ENCODE measurements at places on chromosomes 12 and 14.

GRCh38 chr14:95649230-95649629 lies 37.0 kb upstream of the TCL1B start:
- DNase-seq, result no peak
- H3K27me3 ChIP-seq, result no peaks in the 10 kb centered on the region

GRCh38 chr14:50230401-50230700 lies 1.0 kb downstream of the SOS2 start:
- peak overlapping the region; percentile 90 for H3K27ac ChIP-seq
- H3K27me3 ChIP-seq, result no peaks in the 10 kb centered on the region
- peak overlapping the region; percentile 79 for H3K4me3 ChIP-seq
- peaks cover 12% of the 10 kb centered on the region for H3K4me1 ChIP-seq
- DNase-seq, result no peak

GRCh38 chr12:100437038-100437841 lies 36.4 kb upstream of the NR1H4 start:
- no peak overlapping the region for H3K4me3 ChIP-seq
- H3K27ac ChIP-seq, result no peak overlapping the region
- DNase-seq, result no peak
- H3K4me1 ChIP-seq, result no peaks in the 10 kb centered on the region

- DNase-seq, result no peak
- no peak overlapping the region for H3K4me3 ChIP-seq
- H3K4me1 ChIP-seq, result peaks cover 3% of the 10 kb centered on the region
- no peaks in the 10 kb centered on the region for H3K36me3 ChIP-seq
- H3K27me3 ChIP-seq, result no peaks in the 10 kb centered on the region
These were observed 1118.9 kb downstream of the VRK1 start for GRCh38 chr14:97916100-97916499.

GRCh38 chr12:128337431-128338170 lies 70.6 kb downstream of the TMEM132C start:
- H3K4me1 ChIP-seq, result no peaks in the 10 kb centered on the region
- DNase-seq, result no peak
- H3K4me3 ChIP-seq, result no peak overlapping the region
- no peaks in the 10 kb centered on the region for H3K27me3 ChIP-seq
- no peaks in the 10 kb centered on the region for H3K36me3 ChIP-seq

DNA sequence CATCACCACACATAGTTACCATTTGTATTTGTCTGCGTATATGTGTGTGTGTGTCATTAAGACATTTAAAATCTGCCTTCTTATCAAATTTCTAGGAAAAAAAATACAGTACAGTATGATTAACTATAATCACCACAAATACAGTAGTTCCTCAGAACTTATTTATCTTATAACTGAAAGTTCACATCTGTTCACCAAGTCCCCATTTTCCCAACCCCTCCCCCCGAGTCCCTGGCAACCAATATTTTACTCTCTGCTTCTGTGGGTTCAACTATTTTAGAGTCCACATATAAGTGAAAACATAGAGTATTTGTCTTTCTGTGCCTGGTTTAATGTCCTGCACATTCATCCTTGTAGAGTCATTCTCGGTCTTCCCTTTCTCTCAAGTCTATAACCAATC lies 12.3 kb downstream of the CAPS2 start:
- no peak overlapping the region for H3K27ac ChIP-seq
- no peak overlapping the region for H3K4me3 ChIP-seq
- no peaks in the 10 kb centered on the region for H3K36me3 ChIP-seq
- H3K4me1 ChIP-seq, result no peaks in the 10 kb centered on the region
- no peaks in the 10 kb centered on the region for H3K27me3 ChIP-seq

DNA sequence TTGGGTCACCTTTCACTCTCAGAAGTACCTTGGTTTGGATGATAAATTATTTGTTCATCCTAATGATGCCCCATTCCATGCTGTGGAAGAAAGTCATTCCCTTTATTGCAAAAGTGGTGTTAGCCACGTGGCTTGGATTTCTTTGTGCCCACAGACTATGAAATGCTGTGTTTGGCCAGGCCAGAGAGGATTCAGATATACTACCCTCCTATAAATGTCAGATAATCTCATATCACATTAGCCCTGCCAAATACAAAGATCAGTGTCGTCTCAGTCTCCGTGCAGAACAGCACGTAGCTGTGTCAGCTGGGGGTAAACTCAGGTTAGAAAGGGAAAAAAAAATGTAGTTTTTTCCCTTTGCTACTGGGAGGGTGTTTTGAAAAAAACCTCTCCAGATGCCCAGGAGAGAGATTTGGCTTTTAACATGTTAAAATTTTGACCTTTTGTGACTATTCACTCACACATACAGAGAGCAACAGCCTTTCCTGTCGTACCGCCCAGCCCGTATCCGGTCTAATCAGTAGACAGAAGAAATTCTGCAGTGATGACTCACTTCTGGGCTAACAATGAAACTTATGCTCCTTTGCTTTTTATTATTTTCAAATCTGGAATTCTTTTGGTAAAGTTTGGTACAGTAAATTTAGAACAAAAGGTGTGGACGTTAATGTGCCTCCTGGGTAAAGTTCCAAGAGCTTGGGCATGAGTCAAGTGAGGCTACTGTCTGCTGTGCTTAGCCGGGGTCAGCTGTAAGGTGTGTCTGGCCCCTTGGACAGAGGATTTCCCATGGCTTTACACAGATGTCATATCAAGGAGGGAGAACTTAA lies 8.5 kb upstream of the PTPRB start:
- H3K36me3 ChIP-seq, result no peaks in the 10 kb centered on the region
- H3K4me1 ChIP-seq, result no peaks in the 10 kb centered on the region
- H3K27ac ChIP-seq, result no peak overlapping the region
- H3K27me3 ChIP-seq, result no peaks in the 10 kb centered on the region
- DNase-seq, result no peak

GRCh38 chr14:88326352-88327103 lies 3.5 kb upstream of the KCNK10 start:
- H3K36me3 ChIP-seq, result no peaks in the 10 kb centered on the region
- peaks cover 9% of the 10 kb centered on the region for H3K27me3 ChIP-seq
- H3K27ac ChIP-seq, result no peak overlapping the region
- no peak overlapping the region for H3K4me3 ChIP-seq
- no peak for DNase-seq

DNA sequence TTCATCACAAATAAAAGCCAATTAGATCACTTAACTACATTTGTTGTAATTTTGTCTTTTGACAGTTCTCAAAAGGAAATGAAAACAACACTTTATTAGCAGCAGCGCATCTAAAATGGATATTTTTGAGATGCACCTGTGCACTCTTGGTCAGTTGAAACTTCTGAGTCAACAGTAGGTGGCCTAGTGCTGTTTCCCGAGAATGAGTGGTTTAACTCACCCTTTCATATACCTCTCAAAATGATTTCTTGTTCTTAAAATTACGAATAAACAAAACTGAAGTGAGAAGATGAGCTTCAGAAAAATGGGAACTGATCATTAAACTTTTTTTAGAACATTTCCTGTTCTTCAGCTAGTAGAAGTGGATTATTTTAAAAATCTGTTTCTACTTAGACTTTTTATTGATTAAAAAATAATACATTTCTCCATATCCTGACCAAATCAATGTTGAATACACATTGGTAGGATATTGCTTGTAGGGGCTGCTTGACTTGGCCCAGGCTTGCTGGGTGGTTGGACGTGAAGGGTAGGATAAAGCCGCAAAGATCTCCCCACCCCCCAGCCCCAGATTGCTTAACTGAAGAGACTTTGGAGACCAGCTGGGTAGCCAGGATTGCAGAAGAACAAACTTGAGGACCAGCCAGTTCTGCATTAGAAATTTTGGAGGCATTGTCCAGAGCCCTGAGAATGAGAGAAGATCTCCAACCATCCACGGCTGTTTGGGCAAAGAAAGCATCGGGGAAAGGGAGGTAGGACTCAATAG lies 22.3 kb upstream of the STK38L start:
- no peak overlapping the region for H3K4me3 ChIP-seq
- no peaks in the 10 kb centered on the region for H3K36me3 ChIP-seq
- H3K4me1 ChIP-seq, result no peaks in the 10 kb centered on the region
- H3K27me3 ChIP-seq, result no peaks in the 10 kb centered on the region

DNA sequence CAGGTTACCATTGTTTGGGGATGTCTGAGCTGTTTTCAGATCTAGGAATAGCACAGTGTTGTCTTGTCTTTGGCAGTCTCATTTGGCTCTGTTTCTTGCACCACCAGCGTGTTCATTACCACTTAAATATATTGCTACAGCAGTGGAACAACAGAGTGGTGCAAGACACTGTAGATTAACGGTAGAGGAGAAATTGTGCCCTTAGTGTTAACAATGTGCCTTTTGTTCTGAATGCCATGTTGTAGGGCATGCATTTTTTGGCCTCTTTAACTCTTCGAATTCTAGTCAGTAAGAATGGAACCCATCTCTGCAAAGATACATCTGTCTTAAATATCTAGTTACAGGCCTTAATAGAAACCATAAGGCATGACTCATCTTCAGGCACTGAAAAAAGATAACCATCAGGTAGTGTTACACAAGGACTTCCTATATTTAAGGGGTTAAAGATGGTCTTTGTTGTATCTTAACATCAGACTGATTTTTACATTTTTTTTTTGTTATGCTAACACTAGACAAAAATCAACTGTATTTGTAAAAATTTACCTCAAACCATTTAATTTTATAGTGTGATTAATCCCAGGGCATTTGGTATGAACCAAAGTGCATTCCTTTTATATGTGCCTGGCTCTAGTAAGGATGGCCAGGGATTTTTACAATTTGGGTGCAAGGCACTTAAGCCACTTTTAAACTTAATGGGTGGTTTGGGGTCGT lies 12.9 kb downstream of the DYRK2 start:
- no peak for DNase-seq
- no peaks in the 10 kb centered on the region for H3K27me3 ChIP-seq
- peaks cover 17% of the 10 kb centered on the region for H3K4me1 ChIP-seq

GRCh38 chr12:129826273-129826672 lies 77.6 kb downstream of the TMEM132D start:
- H3K27me3 ChIP-seq, result no peaks in the 10 kb centered on the region
- no peak overlapping the region for H3K27ac ChIP-seq
- H3K4me1 ChIP-seq, result no peaks in the 10 kb centered on the region

DNA sequence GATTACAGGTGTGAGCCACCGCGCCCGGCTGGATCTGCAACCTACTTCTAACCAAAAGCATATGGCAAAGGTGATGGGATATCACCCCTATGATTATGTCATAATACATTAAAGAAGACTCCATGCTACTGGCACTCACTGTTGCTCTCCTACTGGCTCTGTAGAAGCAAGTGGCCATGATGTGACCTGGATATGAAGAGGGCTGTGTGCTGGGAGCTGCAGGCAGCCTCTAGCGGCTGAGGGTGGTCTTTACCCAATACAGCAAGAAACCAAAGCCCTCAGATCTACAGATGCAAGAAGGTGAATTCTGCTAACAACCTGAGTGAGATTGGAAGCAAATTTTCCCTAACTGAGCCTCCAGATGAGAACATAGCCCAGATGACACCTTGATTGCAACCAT lies 34.2 kb upstream of the TRIM9 start:
- DNase-seq, result no peak
- H3K4me1 ChIP-seq, result no peaks in the 10 kb centered on the region
- H3K36me3 ChIP-seq, result no peaks in the 10 kb centered on the region
- H3K4me3 ChIP-seq, result no peak overlapping the region

GRCh38 chr14:84298663-84299195 lies 1231.2 kb upstream of the FLRT2 start:
- no peaks in the 10 kb centered on the region for H3K4me1 ChIP-seq

- peaks cover 3% of the 10 kb centered on the region for H3K36me3 ChIP-seq
- no peak for DNase-seq
- no peaks in the 10 kb centered on the region for H3K27me3 ChIP-seq
- H3K4me3 ChIP-seq, result no peak overlapping the region
These were observed 63.6 kb upstream of the PWP1 start for GRCh38 chr12:107622001-107622400.

GRCh38 chr14:54774824-54775223 lies 127.8 kb downstream of the GCH1 start:
- H3K4me1 ChIP-seq, result peaks cover 10% of the 10 kb centered on the region
- no peaks in the 10 kb centered on the region for H3K27me3 ChIP-seq
- H3K36me3 ChIP-seq, result no peaks in the 10 kb centered on the region
- H3K27ac ChIP-seq, result no peak overlapping the region
- H3K4me3 ChIP-seq, result no peak overlapping the region

GRCh38 chr12:70823182-70823976 lies 97.2 kb downstream of the PTPRR start:
- H3K36me3 ChIP-seq, result no peaks in the 10 kb centered on the region
- H3K4me3 ChIP-seq, result no peak overlapping the region
- DNase-seq, result no peak
- no peaks in the 10 kb centered on the region for H3K27me3 ChIP-seq
- no peaks in the 10 kb centered on the region for H3K4me1 ChIP-seq
- no peak overlapping the region for H3K27ac ChIP-seq

GRCh38 chr12:14714437-14714836 lies 18.0 kb upstream of the GUCY2C start:
- H3K36me3 ChIP-seq, result no peaks in the 10 kb centered on the region
- H3K4me3 ChIP-seq, result no peak overlapping the region
- no peak overlapping the region for H3K27ac ChIP-seq
- no peaks in the 10 kb centered on the region for H3K4me1 ChIP-seq
- DNase-seq, result no peak

DNA sequence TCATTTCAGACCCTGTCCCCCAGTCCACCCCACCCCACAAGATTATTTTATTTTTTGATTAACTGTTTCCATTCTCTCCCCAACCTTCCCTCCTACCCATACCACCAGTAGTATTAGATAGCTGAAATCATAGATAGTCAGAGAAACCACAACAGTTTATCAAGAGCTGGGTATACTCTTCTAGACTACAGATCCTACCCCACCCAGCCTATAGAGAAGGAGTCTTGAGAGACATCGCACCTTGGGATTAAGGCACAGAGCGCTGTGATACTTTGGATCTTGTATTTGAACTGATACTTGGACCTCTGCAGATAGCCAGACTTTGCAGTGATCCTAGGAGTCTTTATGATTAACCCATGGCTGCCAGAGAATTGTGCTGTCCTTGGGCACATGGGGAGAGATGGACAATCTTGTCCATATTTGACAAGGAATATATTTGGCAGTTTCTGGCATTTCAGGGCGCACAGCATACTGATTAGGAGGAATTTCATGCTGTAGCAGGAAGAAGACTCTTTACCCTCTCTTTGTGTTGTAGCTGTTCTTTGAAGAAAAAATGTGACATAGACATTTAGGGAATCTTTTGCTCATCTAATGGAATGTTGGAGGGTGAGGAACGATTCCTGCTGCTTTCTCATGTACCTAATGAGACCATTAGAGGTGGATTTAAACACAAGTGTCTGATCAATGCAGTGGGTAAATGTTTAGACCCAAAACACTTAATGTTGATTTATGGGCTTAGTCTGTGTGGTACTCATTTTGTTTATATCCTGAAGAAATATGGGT lies 982 bp downstream of the RBMS2 start:
- no peak overlapping the region for H3K27ac ChIP-seq
- DNase-seq, result no peak
- H3K36me3 ChIP-seq, result no peaks in the 10 kb centered on the region
- no peaks in the 10 kb centered on the region for H3K4me1 ChIP-seq
- H3K27me3 ChIP-seq, result no peaks in the 10 kb centered on the region

- no peaks in the 10 kb centered on the region for H3K36me3 ChIP-seq
- no peak overlapping the region for H3K27ac ChIP-seq
- no peaks in the 10 kb centered on the region for H3K27me3 ChIP-seq
- no peak overlapping the region for H3K4me3 ChIP-seq
- DNase-seq, result no peak
- no peaks in the 10 kb centered on the region for H3K4me1 ChIP-seq
These were observed 129.3 kb upstream of the RASSF8 start for GRCh38 chr12:25829192-25829591.

- peaks cover 3% of the 10 kb centered on the region for H3K27me3 ChIP-seq
- no peak for DNase-seq
- H3K36me3 ChIP-seq, result no peaks in the 10 kb centered on the region
- no peaks in the 10 kb centered on the region for H3K4me1 ChIP-seq
- no peak overlapping the region for H3K27ac ChIP-seq
These were observed 78.3 kb upstream of the METAP2 start for GRCh38 chr12:95395696-95396095.

GRCh38 chr14:93104961-93105360 lies 10.8 kb downstream of the ITPK1 start:
- H3K4me3 ChIP-seq, result no peak overlapping the region
- H3K27ac ChIP-seq, result no peak overlapping the region
- DNase-seq, result no peak
- no peaks in the 10 kb centered on the region for H3K36me3 ChIP-seq
- peaks cover 12% of the 10 kb centered on the region for H3K4me1 ChIP-seq

Measured in effector memory CD4-positive, alpha-beta T cell (primary cell).